ENCODE measurements at places on chromosomes 7 and 10.

- no peak for DNase-seq
Measured at GRCh38 chr10:121385136-121385535, 213.1 kb downstream of the FGFR2 start.

DNA sequence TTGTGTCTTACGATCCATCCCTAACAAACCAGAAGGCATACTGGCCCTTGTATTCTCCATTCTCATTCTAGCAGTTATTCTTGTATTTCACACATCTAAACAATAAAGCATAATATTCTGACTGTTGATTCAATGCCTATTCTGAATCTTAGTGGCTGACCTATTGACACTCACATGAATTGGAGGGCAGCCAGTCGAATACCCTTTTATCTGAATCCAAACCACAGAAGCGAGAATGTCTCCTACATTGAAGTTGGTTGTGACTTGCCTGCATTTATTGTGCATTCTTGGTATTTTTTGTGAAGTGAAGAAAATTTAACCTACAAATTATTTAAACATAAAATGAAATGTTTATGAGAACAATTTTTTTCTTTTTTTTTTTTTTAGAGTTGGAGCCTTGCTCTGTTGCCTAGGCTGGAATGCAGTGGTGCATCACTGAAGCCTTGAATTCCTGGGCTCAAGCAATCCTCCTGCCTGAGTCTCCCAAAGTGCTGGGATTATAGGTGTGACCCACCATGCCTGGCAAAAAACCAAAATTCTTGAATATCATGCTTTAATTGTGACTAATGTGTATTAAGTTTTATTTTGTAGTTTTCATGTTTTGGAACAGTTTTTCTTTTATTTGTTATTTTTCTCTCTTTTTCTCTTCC lies 22.7 kb downstream of the EXOC4 start:
- no peak for DNase-seq

GRCh38 chr10:42594246-42594650 lies 44.1 kb downstream of the ZNF33B start:
- no peak for DNase-seq

GRCh38 chr10:63007112-63007511 lies 126.0 kb upstream of the NRBF2 start:
- no peak for DNase-seq

- no peak for DNase-seq
Measured at GRCh38 chr10:113126229-113127201, 176.5 kb downstream of the TCF7L2 start.

- no peak for DNase-seq
Measured at GRCh38 chr10:122474131-122474818, 12.9 kb downstream of the HTRA1 start.

DNA sequence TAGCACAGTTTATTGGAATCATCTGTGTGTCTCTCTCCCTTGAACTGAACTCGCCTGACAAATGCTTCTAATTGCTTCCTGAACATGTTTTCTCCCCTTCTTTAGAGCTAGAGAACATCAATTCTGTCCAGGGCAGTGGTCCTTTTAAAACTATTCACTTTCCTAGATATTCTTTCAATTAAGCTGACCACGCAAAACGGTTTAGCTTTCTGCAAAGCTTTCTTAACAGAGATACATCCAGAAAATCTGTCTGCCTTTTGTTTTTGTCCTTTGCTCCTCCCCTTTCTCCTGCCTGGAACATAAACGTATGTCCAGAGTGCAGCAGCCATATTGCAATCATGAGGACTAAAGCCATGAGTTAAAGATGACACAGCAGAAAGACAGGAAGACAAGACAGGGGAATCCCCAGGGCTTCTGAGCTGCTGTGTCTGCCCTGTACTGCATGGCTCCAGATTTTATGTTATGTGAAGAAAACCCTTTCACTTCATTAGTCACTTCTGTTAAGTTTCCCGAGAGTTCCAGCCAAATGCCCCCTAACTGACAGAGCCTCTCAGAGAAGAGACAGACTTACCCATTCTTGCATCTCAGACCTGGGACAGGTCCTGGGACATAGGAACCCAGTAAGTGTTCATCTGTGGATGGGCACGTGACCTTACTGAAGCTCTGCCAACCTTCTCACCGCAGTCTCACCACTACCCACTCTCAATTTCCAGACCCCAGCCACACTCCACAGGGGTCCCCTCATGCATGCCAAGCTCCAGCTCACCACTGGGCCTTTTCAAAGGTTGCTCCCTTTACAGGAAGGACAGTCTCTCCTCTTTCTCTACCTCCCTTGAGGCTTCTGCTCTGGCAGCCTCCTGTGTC lies 35.0 kb upstream of the CPXM2 start:
- DNase-seq = no peak

- no peak for DNase-seq
Measured at GRCh38 chr10:130054021-130054420, 56.6 kb downstream of the C10orf143 start.

- DNase-seq = no peak
Measured at GRCh38 chr10:128095753-128096469, 30.3 kb downstream of the MKI67 start.

- no peak for DNase-seq
Measured at GRCh38 chr10:70544431-70545340, 57.9 kb downstream of the PRF1 start.

DNA sequence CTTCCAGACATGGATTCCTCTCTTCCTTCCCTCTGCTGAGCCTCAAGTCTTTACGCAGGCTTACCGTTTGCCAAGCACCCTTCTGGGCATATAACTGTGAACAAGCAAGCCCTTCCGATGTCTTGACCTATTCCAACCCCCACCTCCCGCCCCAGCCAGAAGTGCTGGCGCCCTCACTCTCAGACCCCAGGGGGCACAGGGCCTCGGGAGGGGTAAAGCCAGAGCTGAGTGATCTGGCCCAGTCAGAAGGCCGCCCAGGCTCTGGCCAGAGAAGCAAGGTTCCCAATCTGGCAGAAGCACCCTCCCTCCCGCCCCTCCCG lies 1.2 kb downstream of the PRRT4 start:
- no peak for DNase-seq

GRCh38 chr7:117780832-117781231 lies 92.4 kb downstream of the CTTNBP2 start:
- DNase-seq = no peak
